ENCODE measurements at places on chromosomes 13 and 19. TPM values are rescaled to one million over a fixed set of nuclear protein-coding genes. Genes with fewer than 3 reads are reported as not detected.

PLIN5 gene
- total RNA-seq = 23.5 TPM

ARRDC5 gene
- total RNA-seq = not detected

GPX4 gene
- total RNA-seq = 907 TPM

ARMC6 gene
- 35.7 TPM for total RNA-seq

PNMA8A gene
- 0.60 TPM for total RNA-seq

KISS1R gene
- not detected for total RNA-seq
